Hematopoietic multipotent progenitor cell treated with erythropoietin and hydrocortisone succinate and interleukin-3 and kit ligand, for 8 days (in vitro differentiated cells): ENCODE measurements at places on chromosomes 3 and 15.

DNA sequence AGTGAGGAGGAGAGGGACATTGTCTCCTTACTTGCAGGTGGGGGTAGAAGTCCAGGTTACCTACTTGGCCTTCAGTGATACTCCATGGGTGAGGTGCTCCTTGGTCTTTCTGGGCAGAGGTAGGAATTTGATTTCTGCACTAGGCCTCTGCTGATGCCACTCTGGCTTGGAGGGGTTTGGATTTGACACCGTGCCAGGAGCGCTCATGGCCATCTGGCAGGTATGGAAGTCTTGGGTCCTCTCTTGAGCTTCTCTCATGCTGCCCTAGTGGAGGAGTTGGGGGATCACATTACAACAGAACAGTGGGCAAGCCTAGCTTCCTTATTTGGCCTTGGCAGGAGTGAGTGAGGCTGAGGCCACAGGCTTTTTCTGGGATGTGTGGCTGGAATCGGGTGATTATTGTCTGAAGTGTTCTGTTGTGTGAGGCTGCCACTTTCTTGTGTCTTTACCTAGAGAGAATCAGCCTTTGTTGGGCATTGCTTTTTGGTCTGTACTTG lies 525.0 kb downstream of the GABRG3 start:
- no peak for DNase-seq

DNA sequence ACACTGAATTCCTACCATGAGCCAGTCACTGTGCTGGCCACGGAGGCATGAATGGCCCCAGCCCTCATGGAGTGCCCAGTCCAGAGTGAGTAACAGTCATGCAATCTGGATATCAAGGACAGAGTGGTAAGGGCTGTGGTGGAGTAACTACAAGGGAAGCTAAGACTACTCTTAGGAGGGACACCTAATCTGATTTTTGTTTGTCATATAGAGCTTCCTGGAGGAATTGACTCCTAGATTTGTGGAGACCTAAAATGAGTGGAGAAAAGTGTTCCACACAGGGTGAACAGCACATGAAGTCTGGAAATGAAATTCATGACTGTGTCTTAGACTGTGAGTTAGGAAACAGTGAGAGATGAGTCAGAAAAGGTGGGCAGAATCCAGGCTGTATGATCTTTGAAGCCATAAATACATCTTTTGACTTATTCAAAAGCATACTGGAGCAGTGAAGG lies 219.9 kb downstream of the NFKBIZ start:
- no peak for DNase-seq

DNA sequence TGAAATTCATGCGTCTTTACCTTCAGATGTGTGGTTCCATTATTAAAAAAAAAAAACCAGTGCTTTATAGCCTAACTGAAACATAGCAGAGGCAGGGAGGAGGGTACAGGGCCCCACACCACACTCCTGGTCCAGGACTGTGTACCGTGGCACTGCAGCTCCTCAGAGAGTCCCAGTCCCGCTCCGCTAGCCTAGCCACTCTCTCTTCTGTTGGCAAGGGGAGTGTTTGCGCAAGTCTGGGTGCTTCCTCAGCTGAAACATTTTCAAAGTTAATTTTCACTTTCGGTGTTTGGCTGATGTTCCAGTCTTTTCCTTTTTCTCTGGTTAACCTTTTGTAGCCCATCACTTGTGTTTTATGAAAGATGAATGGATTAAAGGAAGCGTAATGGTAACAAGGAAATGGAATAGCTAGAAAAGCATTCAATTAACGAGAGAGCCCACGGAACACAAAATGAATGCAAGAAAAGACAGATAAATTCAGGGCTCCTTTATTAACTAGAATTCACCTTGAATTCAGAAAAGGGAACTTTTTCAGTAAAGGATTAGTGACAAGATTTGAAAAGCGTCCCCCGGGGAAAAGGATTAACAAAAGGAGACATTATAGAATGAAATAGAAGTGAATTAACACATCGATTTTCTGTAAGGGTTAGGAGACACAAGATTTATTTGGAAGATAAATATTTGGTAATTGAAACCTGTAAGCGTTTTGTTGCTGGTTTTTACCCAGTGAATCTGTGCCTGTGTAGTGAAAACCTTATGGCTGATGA lies 177.0 kb downstream of the CACNA2D3 start:
- DNase-seq, result no peak

- DNase-seq, result no peak
Observed at GRCh38 chr15:101043911-101044624, 124.9 kb downstream of the LRRK1 start.

GRCh38 chr3:194134231-194134756 lies 1.7 kb upstream of the HES1 start:
- DNase-seq, result peak; percentile 50

- peak; percentile 50 for DNase-seq
Observed at GRCh38 chr15:74835312-74835823, 7.6 kb downstream of the ULK3 start.
